ENCODE measurements at places on chromosomes 4 and X.
A peak's percentile ranks its signal among the peaks of the same experiment; 100 is the strongest.

DNA sequence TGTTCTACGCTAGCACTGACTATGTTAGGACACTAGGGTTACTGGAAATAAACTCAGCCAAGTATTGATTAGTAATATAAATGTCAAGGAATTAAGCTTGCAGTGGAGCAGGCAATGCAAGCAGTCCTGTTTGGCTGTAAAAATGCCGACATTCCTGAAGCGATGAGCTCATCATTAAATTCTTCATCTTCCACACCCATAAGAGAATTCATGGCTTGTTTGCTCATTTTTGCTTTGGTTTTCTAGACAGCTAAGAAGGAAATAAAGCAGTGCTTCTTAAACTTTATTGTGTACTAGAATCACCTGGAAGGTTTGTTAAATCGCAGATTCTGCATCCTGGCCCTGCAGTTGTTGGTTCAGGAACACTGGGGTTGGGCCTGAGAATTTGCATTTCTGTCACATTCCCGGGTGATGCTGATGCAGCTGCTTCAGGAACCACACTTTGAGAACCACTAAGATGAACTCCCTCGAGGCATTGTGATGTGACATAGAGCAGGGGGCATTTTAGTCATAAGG is 17.8 kb downstream of the ANXA3 start:
- no peak for DNase-seq

- DNase-seq = peak; percentile 89
These were observed 76.3 kb upstream of the TRIM2 start for GRCh38 chr4:153127760-153128494.

DNA sequence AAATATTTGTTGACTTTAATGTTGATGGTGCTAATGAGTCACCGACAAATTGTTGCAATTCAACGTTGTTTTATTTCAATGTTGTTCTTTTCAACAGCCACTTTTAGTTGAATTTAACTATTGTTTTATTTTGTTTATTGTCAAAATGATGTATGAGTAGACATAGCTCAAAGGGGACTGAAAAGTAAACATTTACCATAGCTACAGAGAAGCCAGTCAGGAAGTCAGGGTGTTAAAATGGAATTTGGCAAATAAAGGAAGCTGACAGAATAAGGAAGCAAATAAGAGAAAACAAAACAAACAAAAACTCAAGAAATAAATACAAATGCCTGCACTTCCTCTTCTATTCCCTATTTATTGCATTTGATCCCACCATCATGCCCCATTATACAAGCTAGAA is 648.4 kb upstream of the HTR2C start:
- DNase-seq = no peak

GRCh38 chr4:163492951-163493504 is 1.5 kb upstream of the TMA16 start:
- DNase-seq = no peak

DNA sequence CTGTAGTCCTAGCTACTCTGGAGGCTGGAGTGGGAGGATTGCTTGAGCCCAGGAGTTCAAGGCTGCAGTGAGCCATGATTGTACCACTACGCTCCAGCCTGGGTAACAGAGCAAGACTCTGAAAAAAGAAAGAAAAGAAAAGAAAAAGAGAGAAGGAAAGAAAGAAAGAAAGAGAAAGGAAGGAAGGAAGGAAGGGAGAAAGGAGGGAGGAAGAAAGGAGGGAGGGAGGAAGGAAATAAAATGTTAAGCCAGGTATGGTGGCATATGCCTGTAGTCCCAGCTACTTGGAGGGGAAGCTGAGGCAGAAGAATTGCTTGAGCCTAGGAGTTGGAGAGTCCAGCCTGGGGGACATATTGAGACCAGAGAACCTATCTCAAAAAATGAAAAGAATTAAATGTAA is 12.0 kb downstream of the STAP1 start:
- DNase-seq = no peak

DNA sequence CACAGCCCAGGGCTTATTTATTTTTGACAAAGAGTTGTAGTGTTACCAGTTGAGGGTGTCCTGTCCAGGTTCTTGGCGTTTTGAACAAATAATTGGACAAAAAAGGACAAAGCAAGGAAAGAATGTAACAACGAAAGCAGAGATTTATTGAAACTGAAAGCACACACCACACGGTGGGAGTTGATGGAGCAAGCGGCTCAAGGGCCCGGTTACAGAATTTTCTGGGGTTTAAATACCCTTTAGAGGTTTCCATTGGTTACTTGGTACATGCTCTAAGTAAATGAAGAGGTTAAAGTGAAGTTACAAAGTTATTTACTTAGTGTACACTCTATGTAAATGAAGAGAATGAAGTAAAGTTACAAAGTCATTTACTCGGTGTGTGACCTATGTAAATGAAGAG is 27.8 kb upstream of the OPHN1 start:
- DNase-seq = no peak

DNA sequence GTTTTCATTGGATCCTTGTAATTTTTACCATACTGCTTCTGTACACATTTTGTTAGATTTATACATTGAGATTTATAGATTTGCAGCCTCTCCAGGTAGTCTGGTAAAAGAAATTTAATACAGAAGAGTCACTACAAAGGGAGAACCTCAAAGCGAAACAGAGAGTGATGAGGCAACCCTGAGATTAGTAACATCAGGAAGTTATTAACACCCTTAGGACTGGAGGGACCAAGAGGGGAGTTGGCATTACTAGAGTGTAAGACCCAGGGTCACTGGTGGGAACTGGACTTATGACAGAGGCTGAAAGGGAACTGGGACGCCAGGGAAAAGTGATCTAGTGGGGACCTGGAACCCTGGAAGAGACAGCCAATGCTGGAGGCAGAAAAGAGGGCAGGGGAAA is 20.6 kb upstream of the MAML3 start:
- DNase-seq = no peak

DNA sequence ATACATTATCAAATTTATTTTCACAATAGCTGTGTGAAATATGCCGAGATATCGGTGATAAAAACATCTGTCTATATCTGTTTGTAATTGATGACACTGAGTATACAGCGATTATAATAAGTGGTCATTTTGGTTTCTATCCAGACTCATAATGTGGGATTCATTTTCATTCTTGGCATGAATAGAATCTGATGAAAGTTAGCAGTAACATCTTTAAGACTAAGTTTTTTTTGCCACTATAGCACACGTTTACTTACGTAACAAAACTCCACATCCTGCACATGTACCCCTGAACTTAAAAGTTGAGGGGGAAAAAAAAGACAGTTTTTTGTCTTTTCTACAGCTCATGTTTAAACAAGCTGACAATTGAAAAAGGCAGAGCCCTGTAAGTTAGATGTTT is 86.4 kb downstream of the PPA2 start:
- no peak for DNase-seq

DNA sequence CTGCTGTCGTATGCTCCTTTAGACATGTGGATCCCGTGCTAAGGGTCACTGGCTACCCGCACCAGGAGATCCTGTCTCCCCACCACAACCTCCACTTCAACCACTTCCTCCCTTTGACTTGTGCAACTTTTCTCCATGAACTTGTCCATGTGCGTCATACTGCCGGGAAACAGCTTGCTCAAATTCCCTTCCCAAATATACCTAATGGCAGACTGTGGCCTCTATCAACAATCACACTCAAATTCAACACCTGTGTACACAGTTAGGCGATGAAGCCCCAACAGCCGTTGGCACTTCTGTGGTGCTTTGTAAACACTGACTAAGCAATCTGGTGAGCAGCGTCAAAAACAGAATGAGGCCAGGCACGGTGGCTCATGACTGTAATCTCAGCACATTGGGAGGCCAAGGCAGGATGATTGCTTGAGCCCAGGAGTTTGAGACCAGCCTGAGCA is 49.5 kb downstream of the CD99L2 start:
- DNase-seq = no peak

- no peak for DNase-seq
These were observed 30.3 kb downstream of the COPS4 start for GRCh38 chr4:83065266-83065665.

- no peak for DNase-seq
These were observed 57.2 kb upstream of the HS3ST1 start for GRCh38 chr4:11485926-11486325.

GRCh38 chr4:53929955-53930798 is 134.2 kb downstream of the CHIC2 start:
- peak; percentile 62 for DNase-seq

DNA sequence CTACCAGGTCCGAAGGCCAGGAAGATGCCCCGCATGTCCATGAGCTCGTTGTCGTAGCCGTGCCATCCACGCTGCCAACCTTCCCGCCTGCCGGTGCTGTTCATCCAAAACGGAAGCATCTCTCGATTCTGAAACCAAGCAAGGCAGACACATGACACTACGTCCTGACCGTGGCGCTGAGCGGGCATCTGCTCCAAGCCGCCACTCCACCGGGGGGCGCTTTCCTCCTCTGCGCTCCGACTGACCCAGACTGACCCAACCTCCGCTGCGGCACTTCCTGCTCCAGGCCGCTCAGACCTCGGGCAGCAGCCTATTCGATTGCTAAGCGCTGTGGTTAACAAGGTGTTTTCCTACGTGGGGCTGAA is 120.5 kb downstream of the ENPP6 start:
- DNase-seq = no peak

GRCh38 chr4:130359542-130359941 is 1263.6 kb downstream of the C4orf33 start:
- no peak for DNase-seq

GRCh38 chrX:72621625-72622485 is 49.2 kb upstream of the HDAC8 start:
- DNase-seq = no peak

- DNase-seq = no peak
These were observed 813 bp downstream of the TLR7 start for GRCh38 chrX:12867685-12868084.

- DNase-seq = no peak
These were observed 132.7 kb upstream of the NR3C2 start for GRCh38 chr4:148574911-148575310.

- DNase-seq = no peak
These were observed 58.1 kb downstream of the FNIP2 start for GRCh38 chr4:158826882-158827281.

- no peak for DNase-seq
These were observed 242.5 kb upstream of the PRPS2 start for GRCh38 chrX:12548746-12549145.

GRCh38 chr4:112321776-112322684 is 24.9 kb downstream of the ALPK1 start:
- DNase-seq = peak; percentile 28

DNA sequence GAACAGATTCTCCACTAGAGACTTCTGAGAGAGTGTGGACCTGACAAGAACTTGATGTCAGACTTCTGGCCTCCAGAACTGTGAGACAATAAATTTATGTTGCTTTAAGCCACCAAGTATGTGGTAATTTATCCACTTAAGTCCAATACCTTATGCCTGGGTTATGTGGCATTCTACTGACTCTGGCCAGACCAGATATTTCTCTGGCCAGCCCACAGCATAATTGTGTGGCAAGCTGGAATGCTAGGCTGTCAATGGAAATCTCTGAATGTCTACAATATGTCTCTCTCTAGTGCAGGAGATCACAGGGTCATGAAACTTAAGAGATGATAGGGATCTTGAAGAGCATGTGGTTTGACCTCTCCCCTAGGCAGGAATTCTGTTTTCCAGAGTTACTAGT is 251.0 kb downstream of the ZNF674 start:
- DNase-seq = no peak

- no peak for DNase-seq
These were observed 55.1 kb upstream of the TNIP3 start for GRCh38 chr4:121219227-121219626.

DNA sequence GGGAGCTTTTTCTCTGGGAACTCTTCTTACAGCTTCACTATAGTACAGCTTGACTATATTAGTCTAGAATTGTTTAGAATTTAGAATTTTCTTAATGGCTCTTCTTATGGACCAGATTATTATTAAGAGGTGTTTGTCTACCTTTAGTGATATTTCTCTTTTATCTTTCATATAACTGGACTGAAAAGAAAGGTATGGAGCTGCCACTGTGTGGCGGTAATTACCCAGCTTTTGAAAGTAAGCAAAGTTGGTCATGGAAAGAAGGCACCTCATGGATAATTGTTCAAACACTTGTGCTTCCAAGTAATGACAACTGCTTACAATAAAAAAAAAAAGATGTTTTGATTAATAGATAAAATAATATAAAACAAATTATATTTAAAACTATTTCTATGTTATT is 1112.5 kb downstream of the TECRL start:
- no peak for DNase-seq

GRCh38 chr4:7429069-7429416 is 5.7 kb downstream of the PSAPL1 start:
- DNase-seq = no peak

DNA sequence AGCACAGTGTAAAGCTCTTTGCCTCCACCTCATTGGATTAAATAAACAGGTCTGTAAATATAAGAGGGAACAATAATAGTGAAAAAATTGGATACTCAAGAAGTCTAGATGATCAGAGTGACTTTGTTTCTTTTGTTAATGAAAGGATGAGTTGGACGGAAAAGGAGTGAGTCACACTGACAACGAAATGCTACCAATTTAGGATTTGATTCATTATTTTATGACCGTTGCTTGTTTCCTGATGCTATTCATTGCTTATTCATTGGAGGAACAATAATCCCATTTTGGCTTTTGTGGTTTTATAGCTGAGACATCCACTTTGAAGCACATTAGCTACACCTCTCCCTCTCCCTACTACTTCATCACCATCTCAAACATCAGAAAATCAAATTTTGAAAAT is 74.4 kb upstream of the DYNLT3 start:
- DNase-seq = no peak

DNA sequence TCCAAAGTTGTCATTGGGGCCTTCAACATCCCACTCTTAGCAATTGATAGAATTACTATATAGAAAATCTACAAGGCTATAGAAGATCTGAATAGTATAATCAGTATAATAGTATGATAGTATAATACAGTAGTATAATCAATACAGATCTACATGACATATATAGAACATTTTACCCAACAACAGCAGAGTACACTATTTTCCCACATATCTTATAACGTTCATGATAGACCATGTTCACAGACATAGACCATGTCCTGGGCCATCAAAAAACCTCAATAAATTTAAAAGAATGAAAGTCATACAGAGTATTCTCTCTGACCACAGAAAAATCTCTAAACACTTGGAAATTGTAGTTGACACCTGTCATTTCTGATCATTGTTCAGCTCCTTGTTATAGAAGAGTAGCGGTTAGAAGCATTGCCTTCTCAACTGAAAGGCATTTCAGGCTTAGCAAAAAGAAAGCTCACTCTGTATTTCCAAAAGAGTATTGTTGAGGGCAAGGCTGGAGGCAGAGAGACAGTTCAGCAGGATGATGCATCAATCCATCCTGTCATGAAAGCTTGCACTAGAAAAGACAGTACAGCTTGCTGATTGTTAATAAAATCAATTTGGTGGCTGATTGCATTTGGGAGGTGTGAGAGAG is 38.8 kb upstream of the ARMCX5 start:
- no peak for DNase-seq

- DNase-seq = no peak
These were observed 641.3 kb downstream of the RPA4 start for GRCh38 chrX:97524997-97525396.

Measured in nucleus accumbens (tissue), 56 donors.